ENCODE measurements at places on chromosomes 1 and 21.

DNA sequence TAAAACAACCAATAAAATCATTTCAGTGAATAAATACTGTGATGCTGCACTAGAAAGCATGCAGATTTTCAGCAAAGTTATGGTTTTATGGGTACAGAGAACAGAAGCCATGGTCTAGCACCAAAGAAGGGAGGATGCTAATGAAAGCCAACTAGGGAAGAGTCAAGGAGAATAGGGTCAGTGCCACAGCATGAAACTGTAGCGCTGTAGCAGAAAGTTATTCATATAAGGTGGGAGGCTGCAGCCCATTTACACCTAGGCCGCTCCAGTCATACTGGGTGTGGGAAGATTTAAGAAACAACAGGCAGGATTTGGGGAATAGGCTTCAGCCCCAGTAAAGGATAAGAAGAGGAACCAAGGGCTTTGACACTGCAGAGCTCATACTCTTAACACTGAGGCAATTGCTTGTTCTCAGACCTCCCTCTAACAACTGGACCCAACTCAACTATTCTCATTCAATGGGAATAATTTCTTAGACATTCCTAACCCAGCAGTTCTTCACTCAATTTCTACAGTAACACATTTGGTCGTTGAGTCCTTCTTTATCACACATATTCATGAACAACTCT lies 4.4 kb downstream of the IFI16 start:
- no peak for DNase-seq

DNA sequence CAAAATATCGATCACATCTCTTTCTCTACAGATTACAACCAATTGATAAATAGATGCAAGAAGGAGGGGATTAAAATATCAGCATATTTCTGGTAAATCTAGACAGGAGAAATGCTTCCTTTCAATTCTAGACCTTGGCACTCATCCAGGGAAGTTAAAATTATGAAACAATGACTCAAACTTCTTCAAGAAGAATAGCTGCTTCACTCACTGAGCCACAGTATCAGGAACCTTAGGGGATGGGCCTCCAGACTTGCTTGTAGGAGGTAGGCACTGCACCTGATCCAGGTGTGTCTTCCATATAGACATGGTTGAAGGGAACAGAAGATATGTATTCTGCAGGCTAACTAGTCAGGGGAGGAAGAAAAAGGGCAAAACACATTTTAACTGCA lies 9.8 kb downstream of the SLAMF7 start:
- DNase-seq: no peak

DNA sequence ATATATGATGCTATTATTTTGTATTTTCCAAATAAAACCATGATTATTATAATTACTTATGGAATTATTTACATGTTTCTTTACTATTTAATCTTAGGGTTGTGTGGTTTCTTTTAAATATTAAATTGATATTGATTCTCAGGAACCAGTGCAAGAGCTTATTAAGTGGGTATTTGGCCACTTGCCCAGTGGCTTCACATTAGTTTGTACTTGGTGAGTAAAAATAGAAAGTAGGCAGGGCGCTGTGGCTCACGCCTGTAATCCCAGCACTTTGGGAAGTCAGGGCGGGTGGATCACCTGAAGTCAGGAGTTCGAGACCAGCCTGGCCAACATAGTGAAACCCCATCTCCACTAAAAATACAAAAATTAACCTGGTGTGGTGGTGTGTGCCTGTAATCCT lies 497.1 kb downstream of the PTPRC start:
- DNase-seq: no peak

DNA sequence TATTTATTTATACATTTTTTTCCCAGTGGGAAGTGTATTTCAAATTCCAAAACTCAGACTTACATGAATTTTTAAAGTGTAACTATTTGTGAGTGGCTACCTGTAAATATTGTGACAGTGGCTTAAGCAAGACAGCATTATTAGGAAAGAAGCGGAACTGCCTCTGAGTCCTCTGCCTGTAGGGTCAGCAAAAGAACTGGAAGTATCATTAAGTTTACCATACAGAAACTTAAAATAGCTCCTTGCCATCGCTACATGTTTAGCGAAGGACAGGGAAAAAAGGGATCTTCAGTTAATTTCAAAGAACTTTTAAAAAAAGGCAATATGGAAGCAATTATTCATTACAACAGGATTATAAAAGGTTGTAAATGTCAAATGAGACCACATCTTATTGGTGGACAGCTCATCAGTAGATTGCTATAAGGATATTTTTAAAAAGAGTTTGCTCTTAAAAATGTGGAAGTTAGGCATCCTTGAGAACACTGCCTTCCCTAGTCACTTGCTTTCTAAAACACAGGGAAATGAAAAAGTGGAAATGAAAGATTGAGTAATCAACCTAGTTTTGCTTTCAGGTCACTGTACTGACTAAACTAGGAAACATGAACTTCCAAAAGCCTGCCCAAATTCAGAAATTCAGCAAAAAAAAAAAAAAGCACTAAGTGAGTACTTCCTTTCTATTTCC lies 39.2 kb downstream of the NSL1 start:
- DNase-seq: no peak

DNA sequence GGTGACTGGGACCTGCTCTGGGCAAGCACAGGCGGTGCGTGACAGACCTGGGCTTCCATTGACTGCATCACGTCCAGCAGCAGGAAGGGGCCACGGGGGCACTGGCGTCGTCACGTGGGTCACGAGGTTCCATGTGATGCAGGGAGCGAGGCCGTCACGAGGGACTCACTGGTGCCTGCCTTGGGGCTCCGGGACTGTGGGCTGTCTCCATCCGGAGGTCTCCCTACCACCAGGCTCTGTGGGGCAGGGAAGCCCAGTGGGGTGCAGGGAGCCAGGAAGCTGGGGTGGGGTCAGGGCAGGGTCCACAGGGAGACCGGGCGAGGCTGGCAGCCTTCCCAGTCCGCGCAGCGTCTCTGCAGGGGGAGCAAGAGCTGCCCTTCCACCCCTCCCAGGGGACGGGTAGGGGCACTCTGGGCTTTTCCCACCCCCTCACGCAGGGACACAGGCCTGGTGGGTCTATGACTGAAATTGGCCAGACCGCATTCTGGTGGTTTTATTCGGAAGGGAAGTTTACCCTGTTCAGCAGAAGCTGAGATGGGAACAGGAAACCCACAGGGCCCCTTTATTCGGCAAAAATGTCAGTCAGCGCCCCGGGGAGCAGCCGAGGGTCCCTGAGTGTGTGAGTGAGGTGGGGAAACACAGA lies 416 bp upstream of the TNFRSF14 start:
- DNase-seq: no peak

GRCh38 chr1:178576841-178577240 lies 63.9 kb downstream of the TEX35 start:
- no peak for DNase-seq

DNA sequence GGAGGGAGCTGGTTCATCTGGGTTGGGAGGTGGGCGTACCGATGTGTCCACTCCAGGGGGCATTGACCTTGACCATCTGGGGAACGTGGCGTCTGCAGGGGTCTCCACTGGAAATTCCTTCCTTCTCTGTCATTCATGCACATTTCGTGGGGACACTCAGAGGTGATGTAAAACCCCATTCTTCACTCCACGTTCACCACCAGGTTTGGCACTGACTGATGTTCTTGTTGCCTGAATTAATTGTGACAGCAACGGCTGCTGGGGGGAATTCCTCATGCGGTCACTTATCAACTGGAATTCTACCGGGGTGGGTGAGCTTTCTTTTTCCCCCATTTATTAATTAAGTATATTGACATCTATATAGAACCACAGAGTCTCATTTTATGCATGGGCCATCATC lies 18.1 kb upstream of the POFUT2 start:
- no peak for DNase-seq

DNA sequence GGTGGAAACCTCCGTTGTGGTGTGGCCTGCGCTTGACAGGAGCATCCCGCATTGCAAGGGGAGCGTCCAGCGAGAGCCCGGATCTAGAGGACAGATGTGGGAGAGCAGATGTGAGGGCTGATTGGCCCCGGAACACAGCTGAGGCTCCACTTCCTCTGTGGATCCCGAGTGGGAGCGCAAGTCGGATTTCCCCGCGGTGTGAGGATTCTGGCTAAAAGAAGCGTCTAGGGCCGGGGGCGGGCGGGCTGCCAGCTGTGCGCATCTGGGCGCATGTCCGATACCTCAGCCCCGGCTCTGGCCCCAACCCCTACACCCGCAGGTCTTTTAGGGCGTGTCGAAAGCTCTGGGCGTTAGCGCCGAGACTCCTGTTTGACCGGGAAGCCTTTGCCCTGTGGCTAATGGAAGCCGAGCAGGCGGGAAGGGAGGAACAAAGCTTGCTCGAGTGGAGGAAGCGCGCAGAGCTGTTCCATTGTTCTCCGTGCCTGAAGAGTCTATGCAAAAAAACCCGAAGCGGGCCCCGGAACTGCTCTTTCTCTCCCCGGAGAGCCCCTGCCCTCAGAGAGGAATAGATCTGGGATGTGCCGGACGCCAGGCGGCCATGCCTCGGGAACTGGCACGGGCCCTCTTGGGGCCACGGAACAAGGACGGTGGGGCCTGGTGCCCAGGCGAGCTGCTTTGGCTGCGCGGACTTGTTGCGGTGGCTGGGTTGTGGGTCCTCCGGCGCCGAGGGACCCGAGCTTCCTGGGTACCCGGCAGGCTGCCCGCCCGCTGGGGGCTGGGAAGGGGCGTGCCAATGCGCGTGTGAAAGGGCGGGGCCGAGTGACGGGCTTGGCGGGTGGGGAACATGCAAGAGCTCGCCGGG lies 111.1 kb downstream of the NAV1 start:
- no peak for DNase-seq

DNA sequence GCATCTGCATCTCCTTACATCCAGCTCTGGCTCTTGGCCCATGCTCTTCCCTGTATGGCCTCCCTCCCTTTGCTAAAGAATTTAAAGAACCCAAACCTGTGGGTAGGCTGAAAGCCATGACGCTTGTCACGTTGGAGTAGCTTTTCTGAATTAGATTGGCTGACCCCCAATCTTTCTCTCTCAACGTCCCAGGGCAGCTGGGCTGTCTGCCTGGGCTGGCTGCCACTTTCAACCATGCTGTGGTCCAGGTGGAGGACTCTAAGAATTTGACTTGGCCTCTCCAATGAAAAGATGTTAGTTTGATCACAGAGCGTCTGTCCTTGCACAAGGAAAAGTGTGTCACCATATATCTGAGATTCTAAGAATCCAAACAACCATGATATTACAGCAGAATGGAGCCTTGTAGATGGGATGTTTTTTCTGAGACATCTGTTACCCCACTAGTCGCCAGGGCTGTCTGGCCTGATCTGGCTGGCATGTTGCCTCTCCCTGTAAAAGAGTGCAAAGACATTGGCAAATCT lies 6.5 kb upstream of the IGSF3 start:
- no peak for DNase-seq

GRCh38 chr1:39102537-39103327 lies 76.6 kb downstream of the NDUFS5 start:
- DNase-seq: no peak

DNA sequence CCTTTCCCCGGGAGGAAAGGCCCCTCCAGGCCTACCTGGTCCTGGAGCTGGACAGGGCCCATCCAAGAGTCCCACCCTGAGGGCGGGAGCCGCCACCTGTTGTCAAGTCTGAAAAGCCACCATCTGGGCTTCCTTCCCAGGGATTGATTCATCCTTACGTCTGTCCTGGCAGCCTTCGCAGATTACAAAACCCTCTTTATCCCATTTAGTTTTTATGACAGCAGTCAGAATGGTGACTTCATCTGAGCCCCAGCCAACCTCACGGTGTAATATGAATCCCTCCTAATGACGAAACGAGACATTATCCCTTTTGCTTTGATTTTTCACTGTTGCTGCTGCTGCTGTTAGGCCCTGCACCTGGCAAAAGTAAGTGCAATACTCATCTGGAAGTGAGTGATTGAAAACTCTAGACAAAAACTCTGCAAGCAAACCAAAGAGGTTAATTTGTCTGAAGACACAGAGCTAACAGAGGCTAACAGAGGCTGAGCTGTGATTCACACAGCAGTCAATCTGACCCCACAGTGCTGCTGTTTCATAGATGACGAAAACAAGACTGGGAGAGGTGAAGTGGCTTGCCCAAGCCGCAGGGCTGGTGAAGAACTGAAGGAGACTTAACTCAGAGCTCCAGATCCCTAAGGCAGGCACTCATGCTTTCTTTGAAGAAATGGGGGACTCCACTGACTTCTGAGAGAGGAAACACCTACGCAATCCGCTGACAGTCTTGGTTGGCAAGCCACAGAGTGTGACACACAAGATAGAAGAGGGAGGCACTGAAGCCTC lies 30.0 kb upstream of the S100A7 start:
- no peak for DNase-seq

- DNase-seq: no peak
Observed at GRCh38 chr21:37780991-37781983, 135.0 kb downstream of the KCNJ6 start.

- DNase-seq: no peak
Observed at GRCh38 chr1:46682064-46682463, 10.4 kb downstream of the TEX38 start.

DNA sequence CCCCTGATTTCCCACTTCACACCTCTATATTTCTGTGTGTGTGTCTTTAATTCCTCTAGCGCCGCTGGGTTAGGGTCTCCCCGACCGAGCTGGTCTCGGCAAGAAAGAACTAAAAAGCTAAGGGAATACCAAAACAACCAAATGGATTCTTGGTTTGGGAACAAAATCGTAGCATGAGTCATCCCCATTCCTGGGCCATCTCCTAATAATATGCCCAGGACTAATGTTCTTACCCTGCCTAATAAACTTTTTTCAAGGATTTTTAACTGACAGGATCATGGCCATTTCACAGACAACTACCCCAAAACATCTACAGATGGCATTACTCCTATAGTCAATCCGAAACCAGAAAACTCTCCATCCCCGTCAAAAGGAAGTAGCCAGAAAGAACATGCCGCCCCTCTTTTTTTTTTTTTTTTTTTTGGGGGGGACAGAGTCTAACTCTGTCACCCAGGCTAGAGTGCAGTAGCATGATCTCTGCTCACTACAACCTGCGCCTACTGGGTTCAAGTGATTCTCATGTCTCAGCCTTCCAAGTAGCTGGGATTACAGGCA lies 4.1 kb upstream of the HPDL start:
- no peak for DNase-seq

GRCh38 chr21:14273736-14274538 lies 58.0 kb downstream of the RBM11 start:
- DNase-seq: no peak

DNA sequence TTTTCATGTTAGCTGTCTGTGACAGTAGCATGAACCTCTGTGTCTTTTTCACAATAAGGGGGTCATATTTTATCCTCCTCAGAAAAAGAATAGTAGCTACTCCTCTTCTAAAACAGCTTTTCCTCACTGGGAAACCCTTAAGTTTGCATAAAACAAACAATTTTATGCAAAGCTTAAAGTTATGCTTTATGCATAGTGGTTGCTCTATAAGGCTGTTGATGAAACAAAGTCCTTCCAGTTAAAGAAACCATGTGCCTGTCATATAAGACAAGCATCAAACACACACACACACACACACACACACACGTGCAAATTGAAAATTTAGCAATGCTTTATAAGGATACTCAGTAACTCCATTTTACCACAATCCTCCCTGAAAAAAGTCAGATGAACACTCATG lies 107.0 kb downstream of the CHD1L start:
- DNase-seq: no peak
